ENCODE measurements at places on chromosomes 3 and 15.
A peak's percentile ranks its signal among the peaks of the same experiment; 100 is the strongest.

DNA sequence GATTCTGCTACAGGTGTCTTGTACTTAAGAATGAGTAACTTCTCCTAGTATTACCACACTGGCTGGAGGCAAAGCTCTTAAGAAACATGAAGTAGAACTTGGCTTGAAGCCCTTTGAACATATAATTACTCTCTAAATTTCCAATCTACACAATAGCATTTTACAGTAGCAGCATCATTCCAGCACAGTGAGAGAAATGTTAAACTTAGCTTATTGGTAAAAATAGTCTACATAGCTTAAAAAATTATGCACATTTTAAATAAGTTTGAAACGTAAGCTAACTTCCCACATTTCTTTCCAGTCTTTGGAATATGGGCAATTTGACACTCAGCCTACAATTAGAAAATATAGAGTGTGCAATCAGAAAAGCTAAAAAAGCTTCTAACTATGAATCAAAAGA, 32.8 kb upstream of the TOP2B start:
- DNase-seq: no peak

GRCh38 chr15:59247364-59247763, 40.7 kb downstream of the LDHAL6B start:
- peak; percentile 28 for DNase-seq

- DNase-seq: no peak
Observed at GRCh38 chr3:130341388-130341787, 4.1 kb upstream of the COL6A5 start.

- no peak for DNase-seq
Observed at GRCh38 chr15:50744601-50745000, 20.9 kb downstream of the SPPL2A start.

- DNase-seq: no peak
Observed at GRCh38 chr3:170436697-170437096, 18.0 kb downstream of the CLDN11 start.

DNA sequence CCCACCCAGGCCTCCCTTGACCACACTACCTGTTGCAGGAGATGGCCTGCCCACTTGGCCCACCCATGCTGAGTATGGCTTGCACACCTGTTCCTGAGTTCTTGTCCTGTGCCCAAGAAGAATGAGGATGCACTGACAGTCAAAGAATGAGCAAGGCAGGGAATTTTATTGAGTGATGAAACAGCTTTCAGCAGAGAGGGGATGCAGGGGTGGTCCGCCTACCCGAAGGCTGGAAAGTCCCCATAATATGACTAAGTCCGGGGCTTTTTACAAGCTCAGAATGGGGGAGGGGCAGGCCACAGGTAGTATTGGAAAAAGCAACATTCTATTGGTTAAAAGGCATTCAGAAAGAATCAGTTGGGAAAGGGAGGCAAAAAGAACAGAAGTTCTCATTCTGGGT, 29.9 kb upstream of the RNU6-1 start:
- DNase-seq: no peak

- DNase-seq: no peak
Observed at GRCh38 chr3:3038201-3038991, 71.8 kb downstream of the IL5RA start.

GRCh38 chr15:73286311-73286710, 82.4 kb downstream of the HCN4 start:
- no peak for DNase-seq

DNA sequence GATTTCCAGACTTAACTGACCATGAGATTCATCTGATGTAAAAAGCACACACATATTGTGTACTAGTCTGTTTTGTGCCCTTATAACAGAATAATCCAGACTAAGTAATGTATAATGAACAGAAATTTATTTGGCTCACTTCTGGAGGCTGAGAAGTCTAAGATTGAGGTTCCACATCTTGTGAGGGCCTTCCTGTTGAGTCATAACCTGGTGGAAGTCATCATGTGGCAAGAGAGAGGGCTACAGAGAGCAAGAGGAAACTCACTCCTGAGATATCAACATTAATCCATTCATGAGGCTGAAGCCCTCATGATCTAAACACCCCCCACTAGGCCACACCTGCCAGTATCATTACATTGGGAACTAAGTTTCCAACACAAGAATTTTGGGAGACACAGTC, 977.6 kb downstream of the MCTP2 start:
- DNase-seq: no peak

- DNase-seq: no peak
Observed at GRCh38 chr3:15310491-15311370, 21.7 kb downstream of the SH3BP5 start.

DNA sequence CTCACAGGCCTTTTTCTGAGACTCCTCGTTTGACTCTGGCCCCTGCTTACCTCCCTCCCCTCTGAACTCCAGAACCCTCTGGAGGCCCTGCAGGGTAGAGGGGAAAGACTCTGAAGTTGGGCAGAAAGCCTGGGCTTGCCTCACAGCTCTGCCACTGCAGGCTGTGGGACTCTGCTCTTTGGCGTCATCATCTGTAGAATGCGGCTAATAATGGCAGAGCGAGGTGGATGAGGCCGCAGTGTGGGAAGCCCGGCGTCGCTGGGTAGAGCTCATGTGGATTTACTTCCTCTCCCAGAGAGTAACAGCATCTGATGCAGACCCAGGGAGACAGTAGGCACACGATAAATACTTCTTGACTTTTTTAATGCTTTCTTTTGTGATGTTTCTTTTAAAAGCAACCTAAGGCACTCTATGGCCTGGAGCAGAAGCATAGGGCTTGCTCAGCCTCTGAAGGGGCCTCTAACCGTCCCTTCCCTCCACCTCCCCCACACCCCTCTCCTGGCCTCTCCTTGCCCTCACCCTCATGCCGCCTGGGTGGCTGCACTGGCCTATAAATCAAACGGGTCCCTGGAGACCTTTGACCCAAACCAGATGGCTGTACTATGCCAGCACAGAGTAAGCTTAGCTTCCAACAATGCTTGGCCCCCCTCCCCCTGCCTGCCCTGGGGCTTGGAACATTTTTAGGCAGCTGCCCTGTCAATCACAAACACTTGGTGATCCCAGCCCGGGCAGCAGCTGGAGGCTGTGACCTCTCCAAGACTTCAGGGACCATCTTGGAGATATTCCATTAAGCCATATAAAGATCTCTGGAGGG, 32.9 kb downstream of the SPSB4 start:
- no peak for DNase-seq

DNA sequence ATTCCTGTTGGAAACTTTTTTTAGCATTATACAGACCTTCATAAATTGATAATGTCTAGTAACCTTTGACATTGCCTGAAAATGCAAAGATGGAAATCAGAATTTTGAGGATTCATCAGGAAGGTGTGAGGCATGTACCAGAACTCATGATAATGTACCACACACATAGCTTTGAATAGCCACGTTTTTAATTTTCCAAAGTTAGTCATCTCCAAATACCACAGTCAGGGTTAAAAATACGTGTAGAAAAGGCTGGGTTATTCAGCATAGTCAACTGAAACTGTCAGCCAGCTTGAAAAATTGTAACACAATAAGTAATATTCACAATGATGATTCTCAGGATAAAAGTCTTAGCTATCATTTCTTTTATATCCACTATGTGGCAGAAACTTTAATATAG, 102.0 kb upstream of the THRB start:
- no peak for DNase-seq

DNA sequence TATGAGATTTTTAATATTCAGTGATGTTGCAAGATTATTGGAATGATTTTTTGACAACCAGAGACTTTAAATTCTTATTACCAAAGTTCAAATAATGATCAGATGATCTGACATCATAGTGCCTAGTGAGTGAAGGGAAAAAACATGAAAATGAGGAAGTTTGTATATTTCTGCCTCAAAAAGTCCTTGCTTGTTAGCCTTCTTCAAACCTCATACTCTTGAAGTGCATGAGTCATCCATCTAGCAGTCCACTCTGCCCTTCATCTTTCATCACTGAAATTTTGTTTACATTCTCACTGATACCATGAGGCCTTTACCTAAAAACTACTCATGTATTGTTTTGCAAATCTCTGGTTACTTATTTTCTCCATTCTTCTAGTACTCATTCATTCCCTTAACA, 23.9 kb upstream of the OR5H6 start:
- DNase-seq: no peak

DNA sequence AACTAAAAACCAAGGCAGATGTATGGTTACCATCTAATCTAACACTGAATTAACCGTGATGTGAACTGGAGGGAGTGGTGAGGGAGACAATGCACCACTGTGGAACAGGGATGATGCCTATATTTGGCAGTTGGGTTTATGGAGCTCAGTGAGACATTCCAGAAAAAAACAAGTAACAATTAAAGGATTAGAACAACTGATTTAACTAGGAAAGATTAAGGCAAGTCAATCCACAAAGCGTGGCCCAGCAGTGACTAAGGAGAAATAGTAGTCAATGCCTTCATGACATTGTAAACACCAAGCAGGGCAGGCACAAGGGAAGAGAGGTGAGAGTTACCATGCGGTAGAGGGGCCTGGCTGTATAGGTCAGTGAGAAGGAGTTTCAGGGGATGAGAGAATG, 38.1 kb downstream of the CHAC1 start:
- no peak for DNase-seq

DNA sequence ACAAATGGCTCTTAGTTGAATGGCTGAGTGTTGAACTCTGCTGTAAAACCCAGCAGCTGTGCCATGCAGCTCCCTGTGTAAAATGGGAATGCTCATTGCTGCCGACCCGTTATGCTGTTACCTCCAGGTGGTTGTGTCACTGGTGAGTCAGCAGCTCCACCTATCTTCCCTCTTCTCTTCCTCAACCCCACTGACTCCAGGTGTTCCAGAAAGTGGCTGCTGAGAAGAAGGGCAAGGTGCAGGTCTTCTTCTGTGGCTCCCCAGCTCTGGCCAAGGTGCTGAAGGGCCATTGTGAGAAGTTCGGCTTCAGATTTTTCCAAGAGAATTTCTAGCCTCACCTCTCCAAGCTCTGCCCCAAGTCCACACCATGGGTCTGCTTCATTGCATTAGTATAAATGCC, 41.9 kb downstream of the NOX5 start:
- DNase-seq: no peak
